ENCODE measurements at places on chromosomes 6 and 20.

GRCh38 chr6:33863723-33864440 is 60.1 kb upstream of the MLN start:
- no peak for DNase-seq

GRCh38 chr20:10157549-10157948 is 61.1 kb upstream of the SNAP25 start:
- no peak for DNase-seq

- DNase-seq = no peak
Measured at GRCh38 chr6:22308939-22309338, 12.1 kb upstream of the PRL start.

DNA sequence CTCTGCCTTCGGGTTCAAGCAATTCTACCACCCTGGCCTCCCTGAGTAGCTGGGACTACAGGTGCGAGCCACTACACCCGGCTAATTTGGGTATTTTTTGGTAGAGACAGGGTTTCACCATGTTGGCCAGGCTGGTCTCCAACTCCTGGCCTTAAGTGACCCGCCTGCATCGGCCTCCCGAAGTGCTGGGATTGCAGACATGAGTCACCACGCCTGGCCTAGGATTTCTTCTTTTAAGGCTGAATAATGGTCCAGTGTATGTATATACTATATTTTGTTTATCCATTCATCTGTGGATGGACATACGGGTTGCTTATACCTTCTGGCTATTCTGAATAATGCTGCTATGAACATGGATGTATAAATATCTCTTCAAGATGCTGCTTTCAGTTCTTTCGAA is 17.1 kb downstream of the RIOK1 start:
- no peak for DNase-seq

- DNase-seq = no peak
Measured at GRCh38 chr6:4377603-4378002, 242.2 kb upstream of the ECI2 start.

- no peak for DNase-seq
Measured at GRCh38 chr6:137775720-137776119, 91.3 kb upstream of the TNFAIP3 start.

DNA sequence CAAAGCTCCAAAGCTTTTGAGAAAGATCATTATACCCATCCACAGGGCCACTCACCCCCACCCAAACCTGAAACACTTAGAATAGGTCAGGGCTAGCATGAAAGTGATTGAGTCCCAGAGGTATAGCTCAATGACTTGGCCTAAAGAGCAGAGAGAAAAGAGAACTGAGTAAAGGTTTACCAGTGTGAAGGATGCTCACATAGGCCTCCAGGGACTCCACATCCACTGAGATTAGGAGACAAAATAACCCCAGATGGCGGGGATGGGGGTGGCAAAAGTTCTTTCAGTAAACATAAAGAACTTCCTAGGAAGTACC is 12.2 kb downstream of the SAYSD1 start:
- no peak for DNase-seq

- peak; percentile 22 for DNase-seq
Measured at GRCh38 chr20:35773154-35773751, 1.4 kb downstream of the PHF20 start.

All from effector memory CD4-positive, alpha-beta T cell (primary cell).